Right ventricle myocardium inferior (tissue), 1 donor: ENCODE measurements at places on chromosomes 12 and 14. TPM values are rescaled to one million over a fixed set of nuclear protein-coding genes. Genes with fewer than 3 reads are reported as not detected.

NRXN3 gene
- total RNA-seq, result 1.4 TPM

DAO gene
- not detected for total RNA-seq

RAPGEF3 gene
- 37.3 TPM for total RNA-seq

TAS2R10 gene
- total RNA-seq, result not detected

HSPB8 gene
- total RNA-seq, result 572 TPM

ZFHX2 gene
- total RNA-seq, result 0.60 TPM

RNASE7 gene
- not detected for total RNA-seq

SERPINA9 gene
- not detected for total RNA-seq

KRT79 gene
- not detected for total RNA-seq

OTOGL gene
- total RNA-seq, result 0.38 TPM

IFT43 gene
- total RNA-seq, result 30.4 TPM

FAM222A gene
- 27.4 TPM for total RNA-seq

MAP3K12 gene
- total RNA-seq, result 5.6 TPM

MYH6 gene
- 3,910 TPM for total RNA-seq

DNAJC22 gene
- total RNA-seq, result not detected

METAP2 gene
- 53.2 TPM for total RNA-seq

PTHLH gene
- total RNA-seq, result not detected

SLCO1B3 gene
- not detected for total RNA-seq

MYO1H gene
- total RNA-seq, result 0.16 TPM

TBX3 gene
- total RNA-seq, result 11.9 TPM

BIN2 gene
- total RNA-seq, result 2.0 TPM

ARG2 gene
- 1.3 TPM for total RNA-seq

CLEC4D gene
- total RNA-seq, result 0.11 TPM

TMTC1 gene
- total RNA-seq, result 33.8 TPM

PRR4 gene
- 1.8 TPM for total RNA-seq

CMKLR1 gene
- 10.6 TPM for total RNA-seq

SMIM41 gene
- total RNA-seq, result 0.16 TPM

CLEC4C gene
- not detected for total RNA-seq
